ENCODE measurements at places on chromosomes 5 and 9. TPM values are rescaled to one million over a fixed set of nuclear protein-coding genes. Genes with fewer than 3 reads are reported as not detected.

MELK gene
- 42.0 TPM for total RNA-seq

SLC6A18 gene
- not detected for total RNA-seq

CSF1R gene
- total RNA-seq = 0.33 TPM

PCDHB16 gene
- total RNA-seq = 0.36 TPM

FCN2 gene
- not detected for total RNA-seq

MZB1 gene
- total RNA-seq = not detected

TICAM2 gene
- total RNA-seq = 1.00 TPM

ADAMTS16 gene
- total RNA-seq = under 0.01 TPM

IFNA13 gene
- not detected for total RNA-seq

SKP1 gene
- 162 TPM for total RNA-seq

C9orf50 gene
- not detected for total RNA-seq

NPR3 gene
- total RNA-seq = 0.31 TPM

ADGRV1 gene
- under 0.01 TPM for total RNA-seq

HRCT1 gene
- total RNA-seq = not detected

NRARP gene
- under 0.01 TPM for total RNA-seq

CCDC107 gene
- 17.1 TPM for total RNA-seq

CCNO gene
- total RNA-seq = 1.5 TPM

PCDHB10 gene
- total RNA-seq = not detected

ITGA2 gene
- 4.0 TPM for total RNA-seq

NMRK1 gene
- 22.5 TPM for total RNA-seq

SLC25A48 gene
- not detected for total RNA-seq

WNT8A gene
- not detected for total RNA-seq

CCDC152 gene
- under 0.01 TPM for total RNA-seq

MRNIP gene
- 15.0 TPM for total RNA-seq
